ENCODE measurements at places on chromosomes 1 and 21. TPM values are rescaled to one million over a fixed set of nuclear protein-coding genes. Genes with fewer than 3 reads are reported as not detected.

DNA sequence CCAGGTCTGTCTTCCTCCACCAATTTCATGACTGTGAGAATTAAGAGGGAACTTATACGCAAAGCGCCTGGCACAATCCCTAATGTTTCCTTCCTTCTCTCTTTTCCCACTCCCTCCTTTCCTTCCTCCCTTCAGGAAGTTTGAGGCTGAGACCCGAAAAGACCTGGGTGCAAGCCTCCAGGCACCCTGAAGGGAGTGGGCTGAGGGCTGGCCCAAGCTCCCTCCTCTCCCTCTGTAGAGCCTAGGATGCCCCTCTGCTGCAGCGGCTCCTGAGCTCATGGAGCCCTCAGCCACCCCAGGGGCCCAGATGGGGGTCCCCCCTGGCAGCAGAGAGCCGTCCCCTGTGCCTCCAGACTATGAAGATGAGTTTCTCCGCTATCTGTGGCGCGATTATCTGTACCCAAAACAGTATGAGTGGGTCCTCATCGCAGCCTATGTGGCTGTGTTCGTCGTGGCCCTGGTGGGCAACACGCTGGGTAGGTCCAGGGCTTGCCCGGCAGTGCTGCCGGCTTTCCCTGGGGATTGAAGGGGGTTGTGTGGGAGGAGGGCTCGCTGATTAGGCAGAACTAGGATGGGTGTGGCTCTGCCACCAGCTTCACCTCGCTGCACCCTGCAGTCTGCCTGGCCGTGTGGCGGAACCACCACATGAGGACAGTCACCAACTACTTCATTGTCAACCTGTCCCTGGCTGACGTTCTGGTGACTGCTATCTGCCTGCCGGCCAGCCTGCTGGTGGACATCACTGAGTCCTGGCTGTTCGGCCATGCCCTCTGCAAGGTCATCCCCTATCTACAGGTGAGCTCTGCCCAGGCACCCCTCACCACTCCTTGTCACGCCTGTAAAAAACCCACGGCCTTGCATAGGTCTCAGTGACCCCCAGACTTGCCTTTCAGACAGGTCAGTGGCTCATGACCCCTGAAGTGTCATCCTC, 1.7 kb downstream of the HCRTR1 start:
- no peak for DNase-seq

- no peak for DNase-seq
Observed at GRCh38 chr1:27509127-27510080, 19.4 kb upstream of the WASF2 start.

- no peak for DNase-seq
Observed at GRCh38 chr1:52119301-52120079, 22.4 kb upstream of the ZFYVE9 start.

- DNase-seq = no peak
Observed at GRCh38 chr1:202804126-202804525, 4.1 kb downstream of the KDM5B start.

GRCh38 chr1:111449703-111450017, 396 bp downstream of the ATP5PB start:
- no peak for DNase-seq

DNA sequence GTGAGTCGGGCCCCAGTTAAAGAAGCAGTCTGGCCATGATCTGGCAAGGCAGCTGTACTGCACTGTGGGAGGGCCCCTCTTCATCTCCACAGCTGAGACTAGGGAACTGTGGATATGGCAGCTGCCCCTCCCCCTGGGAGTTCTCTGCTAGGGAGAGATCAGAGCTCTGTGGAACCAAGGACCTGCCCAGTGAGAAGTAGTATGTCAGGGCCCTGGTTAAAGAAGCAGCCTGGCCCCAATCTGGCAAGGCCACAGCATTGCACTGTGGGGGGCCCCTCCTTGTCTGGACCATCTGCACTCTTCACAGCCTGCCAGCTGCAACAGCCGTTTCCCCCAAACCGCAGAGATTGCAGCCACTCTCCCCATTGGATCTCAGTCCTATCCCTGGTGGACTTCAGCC, 208.5 kb downstream of the DNAH14 start:
- DNase-seq = no peak

Gene LMX1A
- total RNA-seq = not detected

Measured in activated CD4-positive, alpha-beta T cell treated with anti-CD3 and anti-CD28 coated beads for 36 hours (primary cell).